ENCODE measurements at places on chromosomes 3 and 15.

GRCh38 chr3:71492974-71493771, 90.4 kb downstream of the FOXP1 start:
- DNase-seq = peak; percentile 36

- DNase-seq = no peak
Measured at GRCh38 chr3:76669322-76669721, 370.6 kb upstream of the ROBO2 start.

DNA sequence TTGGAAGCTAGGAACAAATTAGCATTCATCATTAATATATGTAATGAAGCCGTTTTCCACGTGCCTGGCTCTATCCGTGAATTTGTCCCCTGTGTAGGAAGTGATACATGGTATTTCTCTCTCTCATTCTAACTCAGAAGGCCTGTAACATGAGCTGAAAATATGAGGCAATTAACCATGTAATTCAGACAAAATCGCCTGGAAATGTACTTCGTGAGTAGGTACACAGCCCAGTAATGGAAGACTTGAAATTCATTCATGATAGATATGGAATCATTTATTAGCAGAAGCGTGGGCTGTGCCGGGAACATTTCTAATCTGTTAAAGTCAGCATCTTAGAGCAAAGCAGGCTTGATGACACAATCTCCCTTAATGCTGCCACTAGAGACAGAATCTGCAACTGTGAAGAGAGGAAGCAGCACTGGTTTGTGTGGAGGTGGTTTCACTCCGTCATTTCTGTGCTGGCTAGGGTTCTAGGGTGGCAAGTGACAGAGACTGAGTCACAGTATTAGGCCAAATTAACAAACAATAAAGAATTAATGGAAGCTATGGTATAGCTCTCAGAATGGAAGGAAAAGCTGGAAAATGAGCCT, 225.0 kb upstream of the PROK2 start:
- no peak for DNase-seq

- no peak for DNase-seq
Measured at GRCh38 chr3:16423298-16423697, 90.2 kb downstream of the RFTN1 start.

All from CD4-positive, alpha-beta T cell treated with Interleukin-6 for 4 hours (primary cell).